ENCODE measurements at places on chromosomes 7 and 10.
A peak's percentile ranks its signal among the peaks of the same experiment; 100 is the strongest.

GRCh38 chr7:27889800-27890199, 149.8 kb downstream of the TAX1BP1 start:
- no peak for DNase-seq

DNA sequence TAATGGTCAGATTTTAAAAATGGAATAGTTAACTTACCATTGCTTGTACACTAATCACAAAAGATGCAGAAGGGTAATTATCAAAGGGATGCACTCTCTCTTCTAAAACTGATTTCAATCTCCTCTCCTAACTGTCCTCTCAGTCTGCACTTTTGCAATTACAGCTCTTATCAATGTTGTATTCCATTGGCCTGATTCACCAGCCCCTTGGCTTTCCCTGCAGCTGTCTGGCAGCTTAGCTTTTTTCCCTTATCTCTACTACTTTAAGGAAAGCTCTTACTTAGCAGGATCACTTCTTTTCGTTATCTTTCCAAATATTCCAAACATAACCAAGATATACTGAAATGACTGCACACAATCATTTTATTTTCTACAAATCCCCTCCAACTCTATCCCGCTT, 448.8 kb downstream of the GRM8 start:
- no peak for DNase-seq

DNA sequence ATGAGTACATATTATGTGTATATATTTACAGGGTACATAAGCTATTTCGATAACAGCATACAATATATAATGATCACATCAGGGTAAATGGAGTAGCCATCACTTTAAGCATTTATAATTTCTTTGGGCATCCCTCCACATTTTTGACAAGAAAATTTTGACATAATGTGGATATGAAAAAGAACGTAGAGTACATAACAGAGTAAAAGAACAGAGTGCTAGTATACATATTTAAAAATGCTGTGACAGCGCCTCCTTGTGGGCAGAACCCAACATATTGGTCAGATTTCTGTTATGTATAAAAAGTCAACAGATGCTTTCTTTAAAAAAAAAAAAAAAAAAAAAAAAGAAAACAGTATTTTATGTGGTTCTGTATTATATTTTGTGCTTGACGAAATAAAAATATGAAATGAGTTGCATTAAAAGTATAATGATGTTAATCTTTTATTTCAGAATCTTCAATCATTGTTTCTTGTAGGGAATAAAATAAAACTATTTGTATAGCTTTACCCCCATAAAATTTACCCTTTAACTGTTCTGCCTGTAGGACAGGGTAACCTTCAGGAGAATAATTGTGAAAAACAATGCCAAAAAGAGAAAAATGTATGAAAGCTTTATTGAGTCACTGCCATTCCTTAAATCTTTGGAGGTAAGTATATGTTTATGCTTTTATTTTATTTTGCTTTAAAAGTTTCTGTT, 18.3 kb upstream of the HBP1 start:
- peak; percentile 68 for DNase-seq

DNA sequence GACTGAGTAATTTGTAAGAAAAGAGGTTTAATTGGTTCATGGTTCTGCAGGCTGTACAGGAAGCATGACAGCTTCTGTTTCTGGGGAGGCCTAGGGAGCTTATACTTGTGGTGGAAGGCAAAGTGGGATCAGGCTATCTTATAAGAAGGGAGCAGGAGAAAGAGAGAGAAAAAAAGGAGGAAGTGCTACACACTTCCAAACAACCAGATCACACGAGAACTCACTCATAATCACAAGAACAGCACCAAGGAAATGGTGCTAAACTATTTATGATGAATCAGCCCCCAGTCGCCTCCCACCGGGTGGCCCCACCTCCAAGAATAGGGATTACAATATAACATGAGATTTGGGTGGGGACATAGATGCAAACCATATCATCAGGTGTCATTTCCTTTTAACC, 89.1 kb upstream of the KCNMA1 start:
- no peak for DNase-seq

DNA sequence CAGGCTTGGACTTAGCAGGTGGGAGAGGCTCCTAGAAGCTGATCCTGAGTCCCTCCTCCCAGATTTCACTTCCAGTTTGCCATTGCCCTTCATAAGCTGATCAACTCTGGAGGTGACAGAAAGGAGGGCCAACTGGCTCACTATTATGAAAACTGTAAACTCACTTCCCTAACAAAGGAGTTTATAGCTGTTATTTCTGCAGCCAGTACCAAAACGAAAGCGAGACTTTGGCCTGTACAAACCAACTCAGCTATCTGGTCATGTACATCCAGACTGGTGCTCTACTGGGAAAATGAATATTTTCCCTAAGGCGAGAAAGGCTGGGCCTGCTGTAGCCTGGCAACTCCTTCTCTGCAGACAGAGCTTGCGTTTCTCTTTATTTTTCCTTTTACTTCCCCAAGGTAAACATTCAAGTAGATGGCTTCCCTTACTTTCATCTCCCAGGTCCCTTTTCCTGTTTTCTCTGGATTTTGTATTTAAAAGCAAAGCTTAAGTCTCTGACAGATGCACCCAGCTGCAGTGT, 54.7 kb downstream of the GALNT17 start:
- DNase-seq = no peak

GRCh38 chr10:505419-505818, 184.0 kb downstream of the DIP2C start:
- no peak for DNase-seq

GRCh38 chr7:2108071-2108455, 124.7 kb downstream of the MAD1L1 start:
- no peak for DNase-seq

GRCh38 chr7:36161996-36162395, 8.9 kb downstream of the EEPD1 start:
- no peak for DNase-seq

Measured in stimulated activated CD8-positive, alpha-beta memory T cell treated with anti-CD3 and anti-CD28 coated beads, Interleukin-15, amount 100 ng/mL, for 1 hour (primary cell).